KG1 (cell line): ENCODE measurements at places on chromosomes 13 and 19.

GRCh38 chr13:46667687-46668281, 114.8 kb downstream of the LRCH1 start:
- no peak for DNase-seq

- no peak for DNase-seq
Measured at GRCh38 chr19:947707-948539, 22.1 kb downstream of the ARID3A start.

DNA sequence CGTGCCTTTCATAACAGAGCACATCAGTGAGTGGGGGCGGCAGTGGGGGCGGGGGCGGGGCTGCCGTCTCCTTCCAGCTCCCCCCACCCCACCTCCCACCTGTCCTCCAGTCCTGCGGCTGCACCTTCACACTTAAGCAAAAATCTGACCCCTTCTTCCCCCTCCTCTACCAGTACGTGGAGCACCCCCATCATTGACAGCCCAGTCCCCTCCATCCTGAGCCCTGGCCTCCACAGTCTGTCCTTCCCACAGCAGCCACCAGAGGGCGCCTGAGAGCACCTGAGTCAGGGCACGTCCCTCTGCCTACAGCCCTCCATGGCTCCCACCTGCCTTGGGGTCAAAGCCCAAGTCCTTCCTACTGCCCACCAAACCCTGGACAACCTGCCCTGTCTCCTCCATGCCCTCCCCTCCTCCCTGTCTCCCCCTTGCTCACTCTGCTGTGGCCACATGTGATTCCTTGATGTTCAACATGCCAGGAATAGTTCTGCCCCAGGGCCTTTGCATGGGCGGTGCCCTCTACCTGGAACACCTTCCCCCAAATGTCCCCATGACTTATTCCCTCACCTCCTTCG, 4.0 kb downstream of the EBI3 start:
- DNase-seq = no peak

DNA sequence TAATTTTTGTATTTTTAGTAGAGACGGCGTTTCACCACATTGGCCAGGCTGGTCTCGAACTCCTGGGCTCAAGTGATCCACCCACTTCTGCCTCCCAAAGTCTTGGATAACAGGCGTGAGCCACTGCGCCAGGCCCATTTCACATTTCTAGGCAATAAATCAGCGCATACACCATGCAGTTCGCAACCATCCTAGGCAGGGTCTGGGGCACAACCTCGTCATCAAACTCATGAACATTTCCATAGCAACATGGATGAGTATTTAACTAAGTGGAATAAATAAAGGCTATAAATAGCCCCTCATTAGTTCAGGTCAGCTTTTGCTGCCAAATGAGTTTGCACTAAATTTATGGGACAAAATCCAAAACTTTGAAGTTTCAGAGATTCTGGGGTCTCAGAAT, 8.2 kb downstream of the MEIS3 start:
- DNase-seq = no peak

- DNase-seq = no peak
Measured at GRCh38 chr13:33578786-33579185, 239.2 kb upstream of the RFC3 start.

DNA sequence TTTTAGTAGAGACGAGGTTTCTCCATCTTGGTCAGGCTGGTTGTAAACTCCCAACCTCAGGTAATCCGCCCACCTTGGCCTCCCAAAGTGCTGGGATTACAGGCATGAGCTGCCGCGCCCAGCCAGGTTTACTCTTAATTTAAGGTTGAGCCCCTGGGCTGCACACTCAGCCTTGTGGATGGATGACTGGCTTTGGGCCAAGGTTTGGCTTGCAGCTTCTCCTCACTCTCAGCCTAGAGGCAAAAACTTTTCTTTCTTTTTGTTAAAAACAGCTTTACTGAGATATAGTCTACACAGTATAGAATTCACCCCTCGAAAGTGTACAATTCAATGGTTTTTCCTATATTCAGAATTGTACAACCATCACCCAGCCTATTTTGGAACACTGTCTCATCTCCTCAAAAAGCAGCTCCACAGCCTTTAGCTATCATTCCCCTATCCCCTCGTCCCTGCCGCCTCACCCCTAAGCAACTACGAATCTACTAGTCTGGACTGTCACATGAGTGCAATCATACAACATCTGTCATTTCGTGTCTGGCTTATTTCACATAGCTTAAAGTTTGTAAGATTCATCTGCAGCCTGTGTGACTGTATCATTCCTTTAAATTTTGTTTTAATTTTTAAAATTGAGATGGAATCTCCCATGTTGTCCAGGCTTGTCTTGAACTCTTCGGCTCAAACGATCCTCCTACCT, 14.5 kb upstream of the TSPAN16 start:
- DNase-seq = no peak

DNA sequence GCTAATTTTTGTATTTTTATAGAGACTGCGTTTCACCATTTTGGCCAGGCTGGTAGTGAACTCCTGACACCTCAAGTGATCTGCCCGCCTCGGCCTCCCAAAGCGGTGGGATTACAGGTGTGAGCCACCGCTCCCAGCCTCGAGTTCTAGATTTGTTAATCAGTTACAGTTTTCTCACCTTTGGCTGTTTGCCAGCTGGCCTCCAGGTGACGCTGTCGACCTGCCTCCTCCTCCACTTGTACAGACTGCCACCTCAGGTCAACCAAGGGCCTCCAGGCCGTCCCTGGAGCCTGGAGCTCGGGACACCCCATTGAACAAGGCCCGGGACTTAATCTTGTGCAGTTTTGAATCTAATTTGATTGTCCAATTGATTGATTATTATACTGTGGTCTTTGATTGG, 45.5 kb downstream of the IER2 start:
- no peak for DNase-seq

GRCh38 chr13:66914155-66914554, 316.0 kb downstream of the PCDH9 start:
- no peak for DNase-seq

GRCh38 chr19:35388277-35389054, 17.6 kb downstream of the GPR42 start:
- no peak for DNase-seq

GRCh38 chr13:113584870-113585671, 518 bp downstream of the TFDP1 start:
- DNase-seq = no peak

GRCh38 chr13:71786875-71787274, 80.1 kb downstream of the DACH1 start:
- no peak for DNase-seq

DNA sequence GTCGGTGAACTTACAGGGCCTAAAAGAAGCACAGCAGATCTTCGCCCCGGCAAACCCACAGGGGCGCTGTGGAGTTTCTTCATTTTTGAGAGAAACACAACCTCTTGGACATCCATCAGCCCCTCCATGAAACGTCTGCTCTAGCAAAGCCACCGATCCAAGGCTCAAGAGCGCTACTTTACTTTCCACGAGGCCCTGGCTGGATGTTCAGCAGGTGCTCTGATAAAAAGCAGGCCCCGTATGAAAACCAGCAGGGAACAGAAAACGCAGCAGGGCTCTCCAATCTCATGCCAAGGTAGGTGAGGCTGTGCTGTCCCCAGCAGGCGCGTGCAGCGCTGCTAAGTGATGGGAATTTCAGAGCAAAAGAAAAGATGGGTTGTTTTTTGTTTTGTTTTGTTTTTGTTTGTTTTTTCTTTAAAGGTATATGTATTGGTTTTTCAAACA, 86.7 kb downstream of the IRS2 start:
- no peak for DNase-seq

- DNase-seq = no peak
Measured at GRCh38 chr19:8665468-8666213, 33.0 kb downstream of the ACTL9 start.

- no peak for DNase-seq
Measured at GRCh38 chr13:32804673-32805230, 211.5 kb upstream of the KL start.

GRCh38 chr19:4044990-4045465, 21.7 kb downstream of the ZBTB7A start:
- no peak for DNase-seq

GRCh38 chr13:30847650-30848307, 58.3 kb upstream of the MEDAG start:
- DNase-seq = no peak

GRCh38 chr19:35738887-35739229, 3.4 kb downstream of the IGFLR1 start:
- DNase-seq = no peak
